GDM1 (cell line): ENCODE measurements at places on chromosomes 13 and 19.

DNA sequence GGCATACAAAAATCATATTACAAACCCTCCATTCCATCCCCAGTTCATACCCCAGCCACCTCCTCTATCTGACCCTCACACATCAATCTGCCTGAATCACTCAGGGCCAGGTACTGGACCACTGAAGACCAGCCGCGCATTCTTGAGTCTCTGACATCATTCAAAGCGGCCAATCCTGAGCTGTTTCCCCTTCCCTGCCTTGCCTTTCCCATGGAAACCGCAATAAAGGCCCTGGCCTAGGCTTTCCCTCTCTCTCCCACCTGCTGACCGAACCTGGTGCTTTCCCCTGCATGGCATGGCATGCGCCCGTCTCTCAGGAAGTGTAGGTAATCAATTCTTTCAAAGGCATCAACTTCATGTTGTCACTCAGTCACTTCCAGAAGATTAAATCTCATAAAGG is 17.7 kb upstream of the HIF3A start:
- DNase-seq = no peak

GRCh38 chr19:5193192-5193591 is 147.4 kb downstream of the PTPRS start:
- DNase-seq = no peak

DNA sequence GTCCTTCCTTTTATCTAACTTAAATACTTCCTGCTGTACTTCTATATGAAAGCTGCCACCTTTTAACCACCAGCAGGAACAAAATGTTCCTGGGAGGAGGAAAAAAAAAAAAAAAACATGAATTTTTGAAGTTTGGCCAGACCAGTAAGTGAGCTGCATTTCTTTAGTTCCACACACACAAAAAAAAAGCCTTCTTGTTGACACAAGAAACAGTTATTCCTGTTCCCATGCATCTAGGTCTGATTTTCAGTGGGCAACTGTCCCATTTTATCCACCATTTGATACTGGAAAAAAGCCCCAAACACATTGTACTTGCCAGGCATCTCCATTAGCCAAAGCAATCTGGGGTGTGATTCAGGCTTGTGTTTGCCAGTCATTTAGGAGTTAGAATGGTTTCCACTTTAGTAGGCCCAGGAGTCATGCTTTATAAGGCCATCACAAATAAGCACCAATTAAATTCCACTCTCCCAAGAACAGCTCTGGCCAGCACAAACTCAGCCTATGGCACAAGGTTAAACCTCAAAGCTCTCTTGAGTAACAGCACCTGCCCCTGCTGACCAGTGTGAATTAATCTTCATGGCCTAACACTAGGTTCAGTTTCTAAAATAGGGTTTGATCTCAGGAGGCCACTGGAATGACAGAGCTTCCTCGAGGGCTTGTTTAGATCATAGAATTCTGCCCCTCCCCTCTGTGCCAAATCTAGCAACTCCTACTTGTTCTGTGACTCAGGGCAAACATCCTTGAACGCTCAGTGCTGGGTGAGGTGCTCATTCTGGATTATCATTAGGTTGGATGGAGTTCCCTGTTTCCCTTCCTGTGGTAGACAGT is 67.1 kb downstream of the NUFIP1 start:
- no peak for DNase-seq

DNA sequence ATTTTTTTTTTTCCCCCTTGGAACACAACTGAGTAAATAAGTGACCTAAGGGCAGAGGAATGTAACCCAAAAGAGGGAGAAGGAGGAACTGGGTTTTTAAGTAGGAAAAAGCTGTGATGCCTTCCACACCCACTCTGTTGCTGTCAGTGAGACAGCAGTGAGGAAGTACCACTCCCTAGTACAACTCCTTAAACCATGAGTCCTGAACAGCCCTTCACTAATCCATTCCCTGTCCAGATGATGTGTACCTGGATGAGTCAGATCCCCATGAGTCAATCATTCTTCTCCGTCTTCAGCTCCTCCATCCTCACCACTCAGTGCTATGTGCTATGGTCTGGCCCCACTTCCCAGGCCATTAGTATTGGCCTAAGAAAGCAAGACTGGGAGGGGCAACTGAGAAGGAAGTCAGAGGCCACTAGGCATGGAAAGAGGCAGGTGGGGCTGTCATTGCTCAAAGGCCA is 12.9 kb upstream of the CXCL17 start:
- no peak for DNase-seq

DNA sequence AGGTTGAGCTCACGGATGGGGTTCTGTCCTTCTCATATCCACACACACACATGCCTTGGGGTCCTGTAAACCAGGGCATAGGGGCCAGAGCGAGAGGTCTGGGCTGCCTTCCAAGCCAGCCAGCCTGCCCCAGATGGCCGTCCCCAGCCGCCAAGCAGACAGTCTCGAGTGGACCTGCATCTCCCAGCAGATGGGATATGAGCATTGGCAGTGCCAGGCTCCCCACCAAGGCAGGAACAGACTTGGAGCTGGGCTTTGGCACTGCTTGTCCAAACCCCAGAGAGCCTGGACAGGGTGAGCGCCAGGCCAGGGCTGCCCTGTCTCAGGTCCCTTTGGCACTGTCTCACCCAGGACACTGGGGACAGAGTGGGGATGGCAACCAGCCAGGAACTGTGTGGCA is 130.4 kb downstream of the DPF1 start:
- no peak for DNase-seq

DNA sequence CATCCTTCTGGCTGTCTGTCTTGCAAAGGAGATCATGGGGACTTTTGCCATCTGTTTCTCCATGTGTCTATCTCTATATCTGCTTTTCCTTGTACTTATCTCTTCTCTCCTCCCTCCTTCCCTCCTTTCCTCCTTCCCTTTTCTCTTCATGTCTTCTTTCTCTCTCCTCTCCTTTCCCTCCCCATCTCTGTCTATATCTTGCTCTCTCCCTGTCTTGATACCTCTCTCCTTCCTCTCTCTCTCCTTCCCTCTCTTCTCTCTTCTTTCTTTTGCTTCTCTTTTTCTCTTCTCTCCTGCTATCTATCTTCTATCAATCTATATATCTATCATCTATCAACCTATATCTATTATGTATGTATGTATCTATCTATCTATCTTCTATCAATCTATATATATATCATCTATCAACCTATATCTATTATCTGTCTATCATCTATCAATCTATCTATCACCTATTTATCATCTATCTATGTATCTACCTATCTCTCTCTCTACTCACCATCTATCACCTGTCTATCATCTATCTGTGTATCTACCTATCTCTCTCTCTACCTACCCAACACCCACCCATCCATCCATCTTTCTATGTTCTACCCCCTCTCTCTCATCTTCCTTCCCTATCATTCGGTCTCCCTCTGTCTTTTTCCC is 27.5 kb downstream of the SPTBN4 start:
- DNase-seq = no peak

GRCh38 chr13:98150832-98151479 is 8.1 kb downstream of the FARP1 start:
- DNase-seq = no peak

- DNase-seq = no peak
Observed at GRCh38 chr13:49055021-49055420, 79.3 kb downstream of the FNDC3A start.

GRCh38 chr13:63554157-63554556 is 2138.5 kb upstream of the PCDH20 start:
- DNase-seq = no peak

DNA sequence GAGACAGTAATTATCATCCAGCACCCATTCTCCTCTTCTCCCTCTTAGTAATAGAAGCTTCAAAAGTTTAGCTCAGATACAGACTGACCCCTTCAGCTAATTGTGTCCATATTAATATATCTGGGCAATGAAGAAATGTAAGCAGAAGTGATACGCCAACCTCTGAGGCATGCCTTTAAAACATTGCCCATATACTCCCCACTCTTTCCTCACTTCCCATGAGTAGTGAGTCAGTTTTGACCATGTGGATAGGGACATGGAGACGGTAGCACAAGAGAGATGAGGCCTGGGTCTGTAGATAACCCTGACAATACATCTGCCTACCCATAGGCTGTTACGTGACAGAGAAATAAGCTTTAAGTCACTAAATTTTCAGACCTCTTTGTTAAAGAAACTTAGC is 147.6 kb downstream of the KCTD12 start:
- no peak for DNase-seq

DNA sequence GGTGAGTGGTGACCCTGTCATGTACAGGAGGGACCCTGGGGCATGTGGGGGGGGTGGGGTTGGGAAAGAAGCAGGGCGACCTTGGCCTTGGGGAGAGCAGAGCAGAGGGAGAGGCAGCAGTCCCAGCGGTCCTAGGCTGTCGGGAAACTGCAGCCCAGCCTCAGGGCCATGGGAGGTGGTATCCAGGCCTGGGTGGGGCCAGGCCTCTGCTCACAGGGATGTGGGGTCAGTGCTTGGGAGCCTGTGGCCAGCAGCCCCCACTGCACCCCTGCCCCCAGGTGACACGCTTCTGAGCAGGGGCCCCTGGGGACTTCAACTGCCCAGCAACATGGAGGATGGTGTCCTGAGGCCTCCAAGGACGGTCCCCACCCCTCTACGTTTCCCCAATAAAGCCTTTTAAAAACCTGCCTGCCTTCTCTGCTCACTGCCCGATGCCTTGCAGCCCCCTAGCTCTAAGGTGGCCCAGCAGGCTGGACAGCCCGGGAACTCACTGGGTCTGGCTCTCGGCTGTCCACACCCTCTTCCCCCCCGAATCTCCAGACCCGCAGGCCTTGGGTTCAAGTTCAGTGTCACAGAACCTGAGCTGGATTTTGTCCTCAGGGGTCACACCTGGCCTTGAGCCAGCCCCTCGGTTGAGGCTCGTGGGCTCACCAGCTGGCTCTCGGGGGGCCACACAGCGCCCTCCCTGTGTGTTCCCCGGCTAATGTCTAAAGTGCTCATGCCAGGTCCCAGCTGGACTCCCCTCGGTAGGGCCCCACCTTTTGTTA is 6.9 kb downstream of the PNKP start:
- no peak for DNase-seq

GRCh38 chr13:112651311-112651710 is 38.5 kb upstream of the ATP11A start:
- no peak for DNase-seq

- DNase-seq = no peak
Observed at GRCh38 chr13:99653526-99653925, 152.3 kb downstream of the TM9SF2 start.

DNA sequence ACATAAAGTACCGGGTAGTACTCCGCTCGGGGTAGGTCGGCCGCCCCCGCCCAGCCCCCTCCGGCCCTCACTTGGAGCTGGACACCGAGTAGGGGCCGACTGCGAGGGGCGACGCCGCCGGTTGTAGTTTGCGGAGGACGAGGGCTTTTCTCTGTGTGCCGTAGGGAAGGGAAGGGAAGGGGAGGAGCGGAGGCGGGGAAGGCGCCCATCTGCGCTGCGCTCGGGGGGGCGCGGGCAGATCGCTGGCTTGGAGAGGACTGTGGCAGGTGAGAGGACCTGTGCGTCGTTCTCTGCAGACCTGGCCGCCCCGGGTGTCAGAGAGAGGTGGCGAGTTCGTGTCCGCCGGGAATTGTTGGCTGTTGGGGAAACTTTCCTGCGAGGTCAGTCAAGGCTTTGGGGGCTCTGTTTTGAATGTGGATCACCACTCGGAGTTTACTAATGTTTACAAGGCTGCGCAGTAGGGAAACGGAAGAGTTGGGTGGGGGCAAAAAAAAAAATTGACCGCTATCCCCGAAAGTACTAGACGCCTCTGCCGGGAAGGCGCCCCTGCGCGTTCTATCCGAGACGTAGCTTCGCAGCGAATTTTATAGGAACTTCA is 1.4 kb downstream of the ING1 start:
- DNase-seq = peak; percentile 59

GRCh38 chr13:70622796-70623195 is 514.5 kb upstream of the KLHL1 start:
- DNase-seq = no peak

DNA sequence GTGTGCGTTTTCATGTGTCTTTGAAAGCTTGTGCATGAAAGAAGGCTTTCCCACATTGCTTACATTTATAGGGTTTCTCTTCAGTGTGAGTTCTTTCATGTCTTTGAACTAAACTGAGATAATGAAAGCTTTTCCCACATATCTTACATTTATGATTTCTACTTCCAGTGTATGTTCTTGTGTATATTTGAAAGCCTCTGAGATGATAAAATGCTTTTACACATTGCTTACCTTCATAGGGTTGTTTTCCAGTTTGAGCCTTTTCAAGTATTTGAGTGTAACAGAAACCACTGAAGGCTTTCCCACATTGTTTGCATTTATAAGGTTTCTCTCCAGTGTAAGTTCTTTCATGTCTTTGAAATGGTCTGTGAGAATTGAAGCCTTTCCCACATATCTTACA is 9.8 kb upstream of the ZNF441 start:
- no peak for DNase-seq

DNA sequence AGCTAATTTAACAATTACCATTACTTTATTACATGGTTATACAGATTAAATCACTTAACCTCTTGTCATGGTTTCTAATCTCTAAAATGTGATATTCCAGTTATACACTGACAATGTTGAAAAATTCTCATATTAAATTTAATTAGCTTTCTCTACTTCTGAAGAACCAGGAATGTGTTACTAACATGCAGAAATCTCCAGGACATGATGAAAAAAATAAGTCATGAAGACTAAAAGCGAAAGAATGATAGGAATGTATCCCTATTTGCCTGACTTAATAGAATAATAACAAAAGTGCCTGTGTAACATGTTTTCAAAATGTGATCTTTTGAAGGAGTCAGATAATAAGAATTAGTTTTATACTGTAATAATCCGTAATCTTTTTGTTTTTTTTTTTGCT is 2823.7 kb upstream of the PCDH20 start:
- no peak for DNase-seq

DNA sequence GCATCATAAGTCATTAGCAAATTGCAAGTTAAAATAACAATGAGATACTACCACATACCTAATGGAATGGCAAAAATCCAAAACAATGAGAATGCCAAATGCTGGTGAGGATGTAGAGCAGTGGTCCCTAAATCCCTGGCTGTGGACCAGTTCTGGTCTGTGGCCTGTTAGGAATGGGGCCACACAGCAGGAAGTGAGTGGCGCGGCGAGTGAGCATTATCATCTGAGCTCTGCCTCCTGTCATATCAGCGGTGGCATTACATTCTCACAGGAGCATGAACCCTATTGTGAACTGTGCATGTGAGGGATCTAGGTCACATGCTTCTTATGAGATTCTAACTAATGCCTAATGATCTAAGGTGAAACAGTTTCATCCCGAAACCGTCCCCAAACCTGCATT is 1694.4 kb downstream of the EFNB2 start:
- no peak for DNase-seq

DNA sequence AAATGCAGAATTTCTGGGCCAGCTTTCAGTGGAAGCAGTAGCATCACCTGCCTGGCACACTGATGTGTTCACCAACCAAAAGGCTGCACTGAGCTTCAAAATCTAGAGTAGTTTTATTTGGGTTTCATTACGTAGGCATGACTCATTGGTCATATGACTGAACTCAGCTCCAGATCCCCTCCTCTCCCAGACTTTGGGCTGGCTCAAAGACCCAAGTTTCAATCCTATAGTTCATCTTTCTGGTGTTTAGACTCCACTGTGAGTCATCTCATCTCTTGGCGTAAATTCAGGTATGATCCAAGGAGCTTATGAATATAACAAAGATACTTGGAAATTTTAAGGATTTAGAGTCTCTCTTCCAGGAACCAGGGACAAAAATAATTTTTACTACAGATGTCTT is 17.7 kb downstream of the ZMYM5 start:
- DNase-seq = no peak

GRCh38 chr13:99796175-99796819 is 175.3 kb downstream of the ZIC5 start:
- DNase-seq = peak; percentile 14
